ENCODE measurements at places on chromosomes 12 and 14.

DNA sequence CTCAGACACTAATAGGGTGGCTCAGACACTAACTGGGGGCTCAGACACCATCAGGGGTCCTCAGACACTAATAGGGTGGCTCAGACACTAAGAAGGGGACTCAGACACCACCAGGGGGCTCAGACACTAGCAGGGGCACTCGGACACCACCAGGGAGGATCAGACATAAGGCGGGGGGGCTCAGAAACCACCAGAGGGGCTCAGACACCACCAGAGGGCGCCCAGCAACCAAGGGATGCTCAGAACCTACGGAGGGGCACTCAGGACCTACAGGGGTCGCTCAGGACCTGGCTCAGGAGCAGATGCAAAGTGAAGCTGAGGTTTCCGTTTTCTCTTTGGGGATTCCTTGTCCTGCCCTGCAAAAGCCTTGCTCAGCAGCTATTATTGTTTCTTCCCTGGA lies 448.5 kb downstream of the TMEM121 start:
- DNase-seq, result no peak

GRCh38 chr14:64510825-64511671 lies 6.5 kb downstream of the ZBTB1 start:
- peak; percentile 78 for DNase-seq

GRCh38 chr14:75561013-75561432 lies 17.4 kb upstream of the FLVCR2 start:
- DNase-seq, result peak; percentile 15

- DNase-seq, result no peak
Observed at GRCh38 chr12:108126990-108127501, 2.0 kb upstream of the WSCD2 start.

DNA sequence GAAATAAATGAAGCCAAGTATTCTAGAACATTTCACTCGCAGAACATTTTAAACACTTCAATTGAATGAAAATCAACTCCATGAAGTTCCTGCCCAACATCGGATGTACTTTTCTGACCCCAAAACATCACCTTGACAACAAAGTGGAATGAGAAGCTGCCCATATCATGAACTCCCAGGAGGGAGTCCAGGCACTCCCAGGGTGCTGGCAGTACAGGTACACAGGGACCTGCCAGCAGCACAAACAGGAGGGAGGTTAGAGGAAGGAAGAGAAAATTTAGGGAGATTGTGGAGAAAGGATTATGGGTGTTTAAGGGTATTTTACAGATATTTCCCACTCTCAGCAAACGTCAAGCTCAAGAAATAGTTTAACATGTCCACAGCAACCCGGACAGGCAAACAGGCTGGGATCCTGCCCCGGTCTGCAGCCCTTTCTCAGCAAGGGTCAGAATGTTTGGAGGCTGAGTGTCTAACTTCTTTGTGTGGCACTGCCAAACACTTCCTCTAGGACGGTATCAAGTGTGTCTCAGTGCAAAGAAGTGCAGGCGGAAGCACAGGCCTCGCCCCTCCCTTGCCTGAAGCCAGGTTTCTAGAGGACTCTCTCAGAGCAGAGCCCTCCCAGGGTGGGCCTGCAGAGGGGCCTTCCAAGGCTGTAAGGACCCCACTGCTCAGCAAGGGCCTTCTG lies 72.2 kb downstream of the SETD3 start:
- no peak for DNase-seq

GRCh38 chr14:76168531-76168930 lies 16.8 kb downstream of the GPATCH2L start:
- DNase-seq, result no peak

DNA sequence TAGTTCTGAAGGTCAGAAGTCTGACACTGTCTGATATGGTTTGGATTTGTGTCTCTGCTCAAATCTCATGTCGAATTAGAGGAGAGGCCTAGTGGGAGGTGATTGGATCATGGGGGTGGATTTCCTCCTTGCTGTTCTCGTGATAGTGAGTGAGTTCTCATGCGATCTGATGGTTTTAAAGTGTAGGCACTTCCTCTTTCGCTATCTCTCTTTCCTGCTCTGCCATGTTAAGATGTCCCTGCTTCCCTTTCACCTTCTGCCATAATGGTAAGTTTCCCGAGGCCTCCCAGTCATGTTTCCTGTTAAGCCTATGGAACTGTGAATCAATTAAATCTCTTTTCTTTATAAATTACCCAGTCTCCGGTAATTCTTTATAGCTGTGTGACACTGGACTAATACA lies 84.1 kb upstream of the TMTC1 start:
- no peak for DNase-seq

DNA sequence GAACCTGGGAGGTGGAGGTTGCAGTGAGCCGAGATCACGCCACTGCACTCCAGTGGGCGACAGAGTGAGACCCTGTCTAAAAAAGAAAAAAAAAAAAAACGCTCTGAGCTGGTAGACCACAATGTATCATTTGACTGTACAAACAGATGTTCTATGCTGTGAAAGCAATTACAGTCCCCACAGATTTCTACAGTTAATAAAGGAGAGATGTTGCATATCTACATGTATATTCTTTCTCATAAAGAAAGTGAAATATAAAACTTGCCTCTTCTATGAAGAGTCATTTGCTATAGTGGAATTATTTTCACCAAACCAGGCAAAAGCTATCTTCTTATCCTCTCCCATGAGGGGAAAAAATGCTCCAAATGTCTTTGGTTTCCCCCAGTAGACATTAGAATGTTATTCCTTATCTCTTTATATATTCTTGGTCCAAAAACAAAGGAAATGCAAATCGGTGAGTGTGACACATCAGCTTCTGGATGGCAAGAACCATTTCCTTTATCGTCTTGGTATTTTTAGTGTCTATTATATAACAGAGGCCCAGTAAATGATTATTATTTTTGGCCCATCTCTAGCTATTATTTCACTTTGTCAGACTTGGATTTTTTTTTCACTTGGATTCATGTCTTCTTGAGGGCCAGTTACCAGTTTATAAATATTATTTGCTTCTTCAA lies 230.4 kb downstream of the SSPN start:
- DNase-seq, result no peak

DNA sequence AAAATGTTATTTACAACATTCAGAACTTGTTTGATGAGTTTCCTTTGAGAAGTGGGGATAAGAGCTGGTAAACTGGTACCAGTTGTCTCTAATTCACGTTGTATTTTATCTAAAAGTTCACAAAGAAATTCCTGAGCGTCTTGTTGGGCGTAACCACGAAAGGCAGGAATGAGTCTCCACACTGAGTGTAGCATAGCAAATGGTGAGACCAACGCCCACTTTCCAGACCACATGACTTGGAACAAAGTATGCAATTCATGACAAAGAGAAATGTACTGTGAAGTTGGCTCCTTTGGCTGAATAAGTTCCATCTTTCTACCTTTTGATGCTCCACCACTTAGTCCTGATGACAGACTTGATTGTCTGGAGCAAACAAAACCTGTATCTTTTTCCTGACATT lies 18.4 kb downstream of the USP44 start:
- no peak for DNase-seq

- no peak for DNase-seq
Observed at GRCh38 chr12:20601668-20602280, 93.4 kb upstream of the SLCO1C1 start.

DNA sequence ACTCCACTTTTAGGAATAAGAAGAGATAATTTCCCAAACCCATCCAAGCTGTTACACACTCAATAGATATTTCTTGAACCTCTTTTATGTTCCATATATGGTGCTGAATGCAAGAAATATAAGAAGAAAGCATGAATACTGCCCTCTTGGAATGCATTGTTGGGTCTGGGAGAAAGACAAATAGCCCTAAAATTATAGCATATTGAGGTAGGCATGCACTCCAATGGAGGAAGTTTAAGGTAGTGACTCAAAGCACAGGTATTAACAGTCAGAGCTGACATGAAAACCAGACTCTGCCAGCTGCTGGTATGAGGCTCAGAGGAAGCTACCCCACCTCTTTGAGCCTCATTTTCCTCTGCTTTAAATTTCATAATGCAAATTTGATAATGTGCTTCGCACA lies 261.3 kb upstream of the NOS1 start:
- DNase-seq, result no peak

GRCh38 chr12:101620762-101621133 lies 26.0 kb downstream of the MYBPC1 start:
- DNase-seq, result no peak

GRCh38 chr12:1502831-1503230 lies 91.5 kb downstream of the FBXL14 start:
- no peak for DNase-seq

DNA sequence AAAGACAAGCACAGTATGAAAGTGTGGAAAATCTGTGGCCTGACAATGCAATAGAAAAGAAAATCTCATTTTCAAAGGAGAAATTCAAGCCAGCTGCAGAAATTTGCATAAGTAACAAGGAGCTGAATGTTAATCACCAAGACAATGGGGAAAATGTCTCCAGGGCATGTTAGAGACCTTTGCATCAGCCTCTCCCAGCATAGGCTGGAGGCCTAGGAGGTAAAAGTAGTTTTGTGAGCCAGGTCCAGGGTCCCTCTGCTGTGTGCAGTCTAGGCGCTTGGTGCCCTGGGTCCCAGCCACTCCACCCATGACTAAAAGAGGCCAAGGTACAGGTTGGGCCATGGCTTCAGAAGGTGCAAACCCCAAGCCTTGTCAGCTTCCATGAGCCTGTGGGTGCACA lies 58.3 kb downstream of the TESPA1 start:
- no peak for DNase-seq

- no peak for DNase-seq
Observed at GRCh38 chr12:57896434-57897201, 44.7 kb upstream of the ATP23 start.

DNA sequence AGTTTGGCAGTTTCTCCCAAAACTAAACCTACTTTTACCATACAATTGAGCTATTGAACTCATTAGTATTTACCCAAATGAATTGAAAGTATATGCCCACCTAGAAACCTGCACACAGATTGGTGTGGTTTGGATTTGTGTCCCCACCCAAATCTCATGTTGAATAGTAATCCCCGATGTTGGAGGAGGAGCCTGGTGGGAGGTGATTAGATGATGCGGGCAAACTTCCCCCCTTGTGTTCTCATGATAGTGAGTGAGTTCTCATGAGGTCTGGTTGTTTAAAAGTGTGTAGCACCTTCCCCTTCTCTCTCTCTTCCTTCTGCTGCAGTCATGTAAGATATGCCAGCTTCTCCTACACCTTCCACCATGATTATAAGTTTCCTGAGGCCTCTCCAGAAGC lies 4.0 kb upstream of the KRT6C start:
- DNase-seq, result no peak

- DNase-seq, result no peak
Observed at GRCh38 chr12:94171595-94171930, 23.2 kb downstream of the PLXNC1 start.

DNA sequence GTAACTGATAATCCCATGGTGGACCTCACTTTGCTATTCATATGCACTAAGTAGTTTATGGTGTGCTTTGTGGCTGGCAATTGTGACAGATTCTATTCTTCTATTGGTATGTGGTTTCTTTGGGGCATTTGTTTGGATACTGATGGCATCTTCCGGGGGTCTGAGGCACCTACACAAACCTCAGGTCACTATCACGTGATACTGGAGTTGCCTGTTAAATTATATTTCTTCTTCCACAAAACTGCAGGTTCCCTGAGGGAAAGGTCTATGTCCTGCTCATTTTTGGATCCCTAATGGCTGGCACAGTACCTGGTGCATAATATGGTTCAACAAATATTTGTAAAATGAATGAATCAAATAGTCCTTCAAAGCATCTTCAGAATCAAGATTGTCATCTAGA lies 49.5 kb upstream of the HELB start:
- DNase-seq, result no peak

- DNase-seq, result no peak
Observed at GRCh38 chr14:90137807-90138206, 76.0 kb downstream of the KCNK13 start.

DNA sequence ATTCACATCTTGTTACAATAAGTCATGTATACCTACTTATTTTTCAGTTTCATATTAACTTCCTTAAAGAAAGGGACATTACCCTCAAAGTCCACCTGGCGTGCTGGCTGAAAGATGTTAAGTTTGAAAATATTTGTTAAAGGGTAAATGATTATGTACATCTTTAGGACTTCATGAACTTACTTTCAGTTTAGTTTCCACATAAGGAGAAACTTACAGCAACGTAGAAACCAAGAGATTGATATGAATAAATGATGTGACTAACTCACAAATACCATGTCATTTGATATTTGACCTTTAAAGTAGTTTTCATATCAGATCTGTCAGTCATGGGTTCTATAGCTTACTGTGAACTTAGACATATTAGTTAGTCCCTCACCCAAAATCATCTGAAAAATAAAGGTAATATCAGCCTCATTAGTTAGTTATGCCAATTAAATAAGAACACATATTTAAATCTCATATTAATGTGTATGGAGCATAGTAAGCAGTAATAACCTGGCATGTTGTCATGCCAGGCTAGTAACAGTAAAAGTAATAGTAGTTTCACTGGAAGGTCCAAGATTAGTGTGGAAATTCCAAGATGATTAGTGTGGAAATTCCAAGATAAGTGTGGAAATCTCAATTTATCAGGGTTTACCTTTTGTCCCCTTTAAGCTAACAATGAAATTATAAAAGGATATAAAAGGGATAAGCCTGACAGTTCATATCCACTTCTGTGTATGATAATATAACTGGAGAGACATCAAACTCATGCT lies 1.9 kb upstream of the CLEC2D start:
- no peak for DNase-seq

DNA sequence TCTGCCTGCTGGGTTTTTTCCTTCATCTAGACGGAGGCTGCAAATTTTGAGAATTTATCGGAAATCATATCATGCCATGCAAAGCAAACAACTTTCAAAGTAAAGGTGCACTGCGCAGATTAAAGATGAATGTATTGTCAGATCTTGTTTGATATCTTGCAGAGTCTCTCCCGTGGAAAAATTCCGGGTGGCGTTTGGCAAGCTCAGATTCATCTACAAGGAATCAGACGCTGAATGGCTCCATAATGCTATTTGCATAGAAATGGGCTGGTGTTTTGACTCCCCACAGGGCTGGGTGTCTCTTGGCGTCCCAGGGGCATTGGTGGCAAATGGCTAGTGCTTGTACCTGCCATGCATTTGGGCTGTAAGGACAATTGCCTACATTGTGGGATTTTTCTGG lies 274.0 kb downstream of the VRK1 start:
- no peak for DNase-seq
